Heart left ventricle (tissue), 16 donors: ENCODE measurements at places on chromosomes 3 and 15.

- DNase-seq = no peak
Observed at GRCh38 chr3:44136421-44136820, 105.3 kb upstream of the TOPAZ1 start.

GRCh38 chr3:187015903-187016638, 85.7 kb downstream of the ST6GAL1 start:
- DNase-seq = no peak

DNA sequence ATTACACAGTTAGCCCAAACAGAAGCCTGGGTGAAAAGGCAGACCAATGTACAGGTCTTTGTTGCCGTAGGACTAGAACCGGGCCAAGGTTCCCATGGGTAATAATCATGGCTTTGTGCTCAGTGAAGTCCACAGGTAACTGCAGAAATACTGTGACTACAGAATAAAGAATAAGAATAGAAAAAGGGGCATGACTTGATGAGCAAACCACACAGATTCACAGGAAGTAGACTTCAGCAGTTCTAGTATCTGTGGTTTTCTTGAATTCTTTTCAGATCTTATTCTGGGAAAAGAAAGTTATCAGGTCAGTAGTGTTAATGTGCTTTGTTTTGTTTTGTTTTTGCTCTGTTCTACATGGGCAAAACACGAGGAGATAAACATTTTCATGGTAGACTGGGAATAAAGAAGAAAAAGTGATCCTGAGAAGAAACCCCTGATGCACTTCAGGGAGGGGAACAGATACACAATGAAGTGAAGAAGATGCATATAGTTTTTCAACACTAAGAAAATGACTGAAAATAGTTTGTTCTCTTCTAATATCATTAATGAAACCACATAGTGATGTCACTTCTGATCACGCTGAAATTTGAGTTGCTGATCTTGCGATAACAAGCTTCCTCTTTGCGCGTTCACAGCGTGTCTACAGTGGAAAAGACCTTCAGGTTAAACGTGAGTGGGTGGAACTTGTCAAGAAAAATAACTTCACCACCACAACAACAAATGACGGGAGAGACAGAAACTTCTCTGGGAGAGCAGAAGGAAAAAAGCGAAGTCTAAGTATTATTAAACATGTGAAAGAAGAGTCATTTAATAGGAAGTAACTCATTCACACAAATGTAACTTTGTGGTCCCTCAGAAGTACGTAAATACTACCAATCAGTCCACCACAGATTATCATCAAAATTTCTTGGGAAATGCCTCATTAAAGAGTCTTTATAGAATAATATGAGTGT, 315.8 kb upstream of the SATB1 start:
- no peak for DNase-seq

DNA sequence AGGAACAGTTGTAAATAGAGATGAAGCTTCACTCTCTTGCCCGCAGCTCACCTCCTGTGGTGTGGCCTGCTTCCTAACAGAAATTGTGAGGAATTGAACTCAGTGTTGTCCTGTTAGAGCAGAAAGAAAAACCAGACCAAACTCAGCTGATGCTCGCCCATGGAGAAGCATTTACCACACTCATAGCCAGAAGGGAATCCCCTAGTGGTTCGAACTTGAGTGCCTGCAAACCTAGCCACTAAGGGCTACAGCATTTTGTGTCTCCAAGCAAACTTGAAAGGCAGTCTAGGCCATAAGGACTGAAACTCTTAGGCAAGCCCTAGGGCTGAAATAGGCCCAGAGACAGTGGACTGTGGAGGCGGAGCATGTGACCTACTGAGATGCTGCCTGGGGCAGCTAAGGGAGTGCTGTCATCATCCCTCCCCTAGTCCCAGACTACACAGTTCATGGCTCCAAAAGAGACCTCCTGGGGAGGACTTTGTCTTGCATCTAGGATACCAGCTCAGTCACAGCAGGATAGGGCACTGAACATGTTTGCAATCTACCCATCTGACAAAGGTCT, 44.5 kb upstream of the MCTP2 start:
- no peak for DNase-seq

DNA sequence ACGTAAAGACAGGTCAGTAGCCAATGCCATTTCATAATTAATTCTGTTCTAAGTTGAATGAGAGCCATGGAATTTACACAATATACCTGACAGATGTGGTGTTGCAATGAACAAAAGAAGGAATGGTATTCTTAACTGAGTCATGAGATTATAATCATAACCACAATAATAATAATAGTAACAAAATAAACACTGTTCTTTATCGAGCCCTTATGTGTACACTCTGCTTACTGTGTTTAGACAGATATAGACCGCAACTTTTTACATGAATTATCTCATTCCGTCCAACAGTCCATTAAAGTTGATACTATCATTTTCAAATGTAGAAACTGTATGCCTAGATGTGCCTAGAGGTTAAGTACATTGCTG, 28.2 kb upstream of the SCAANT1 start:
- DNase-seq = no peak

GRCh38 chr3:56753206-56753820, 48.4 kb downstream of the ARHGEF3 start:
- DNase-seq = no peak

DNA sequence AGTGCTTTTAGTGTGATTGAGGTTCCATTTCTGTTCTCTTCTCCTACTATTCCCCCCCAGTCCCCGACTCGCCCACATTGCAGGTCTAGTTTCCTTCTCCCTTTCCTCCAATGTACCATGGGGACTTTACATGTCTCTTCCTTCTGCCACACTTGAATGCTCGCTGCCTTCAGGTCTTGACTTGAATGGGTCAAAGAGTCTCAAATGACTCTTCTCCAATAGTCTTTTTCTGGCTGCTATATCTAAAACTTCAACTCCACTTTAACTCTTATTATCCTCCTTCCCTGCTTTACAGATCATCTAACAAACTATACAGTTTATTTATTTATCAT, 213.9 kb upstream of the SLC2A2 start:
- no peak for DNase-seq

DNA sequence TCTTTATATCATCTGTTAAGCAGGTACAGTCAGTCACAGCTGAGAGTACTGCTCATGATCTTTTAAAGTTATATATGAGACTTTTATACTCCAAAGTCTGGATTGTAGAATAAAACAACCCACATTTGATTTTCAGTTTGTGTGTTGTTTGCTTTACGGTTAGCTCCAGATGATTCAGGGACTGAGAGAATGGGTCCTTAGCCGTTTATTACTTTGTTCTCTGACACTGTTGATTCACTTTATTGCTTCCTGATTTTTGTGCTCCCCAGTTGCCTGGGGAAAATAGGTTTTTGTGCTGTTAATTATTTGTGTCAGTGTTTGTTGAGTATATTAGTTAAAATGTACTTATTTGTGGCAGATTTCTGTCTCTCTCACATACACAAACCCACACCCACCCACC, 8.6 kb upstream of the EBLN2 start:
- no peak for DNase-seq

DNA sequence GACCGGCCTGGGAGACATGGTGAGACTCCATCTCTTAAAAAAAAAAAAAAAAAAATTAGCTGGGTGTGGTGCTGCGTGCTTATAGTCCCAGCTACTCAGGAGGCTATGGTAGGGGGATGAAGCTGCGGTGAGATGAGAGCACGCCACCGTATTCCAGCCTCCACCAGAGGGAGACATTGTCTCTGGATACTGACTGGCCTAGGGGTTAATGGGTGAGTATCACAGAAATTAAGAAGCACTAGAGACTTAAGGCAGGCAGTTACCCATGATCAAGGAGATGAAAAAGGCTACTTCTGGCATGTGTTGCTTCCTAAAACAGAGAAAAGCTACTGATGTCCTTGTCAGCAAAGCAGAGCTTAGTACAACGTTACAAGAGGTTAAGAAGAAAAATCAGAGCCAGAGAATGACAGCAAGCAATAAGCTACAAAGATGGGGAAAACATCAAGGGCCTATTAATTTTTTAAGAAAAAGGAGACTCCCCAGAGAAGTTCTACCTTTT, 8.6 kb downstream of the TFRC start:
- no peak for DNase-seq
